GM12865 (cell line): ENCODE measurements at places on chromosomes 6 and 20.

DNA sequence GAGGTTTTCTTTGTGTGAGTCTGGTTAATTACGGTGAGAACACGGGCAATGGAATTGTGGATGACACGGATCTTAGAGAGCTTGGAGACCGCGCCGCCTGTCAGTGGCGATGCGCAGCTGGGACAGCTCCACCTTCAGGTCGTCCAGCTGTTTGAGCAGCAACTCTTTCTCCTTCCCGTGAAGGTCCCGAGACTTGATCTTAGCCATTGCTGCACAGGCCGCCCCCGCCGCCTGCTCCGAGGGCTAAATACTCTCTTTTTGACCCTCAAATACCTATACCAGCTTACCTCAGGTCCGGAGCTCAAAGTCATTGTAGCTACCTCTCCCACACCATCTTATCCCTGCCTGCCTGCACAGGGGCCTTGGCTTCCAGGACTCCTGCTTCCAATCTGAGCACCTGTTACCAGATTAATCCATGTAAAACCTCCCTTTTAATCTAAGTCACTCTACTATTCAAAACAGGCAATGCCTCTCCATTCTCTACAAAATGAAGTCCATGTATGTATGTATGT is 100.2 kb downstream of the PREP start:
- no peak for DNase-seq

- DNase-seq = no peak
These were observed 8.2 kb downstream of the BACH2 start for GRCh38 chr6:90288404-90288803.

DNA sequence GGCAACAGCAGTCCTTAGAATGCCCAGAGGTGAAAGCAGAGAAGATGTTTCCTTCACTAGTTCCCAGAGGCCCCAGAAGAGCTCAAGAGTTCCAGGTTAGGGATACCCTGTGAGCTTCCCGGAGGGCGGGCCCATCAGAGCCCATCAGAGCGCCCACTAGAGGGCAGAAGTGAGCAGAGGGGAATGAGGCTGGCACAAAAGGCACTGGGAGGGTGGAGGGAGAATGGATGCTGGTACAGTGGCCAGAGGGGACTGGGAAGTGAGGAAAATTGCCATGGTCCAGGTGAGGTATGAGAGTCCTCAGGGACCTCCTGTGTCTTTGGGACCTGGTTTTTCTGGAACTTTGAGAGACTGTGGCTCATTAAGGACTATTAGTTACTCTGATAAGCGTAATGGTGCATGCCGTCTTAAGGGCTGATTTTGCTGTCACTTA is 57.3 kb downstream of the LINC00237 start:
- peak; percentile 44 for DNase-seq

DNA sequence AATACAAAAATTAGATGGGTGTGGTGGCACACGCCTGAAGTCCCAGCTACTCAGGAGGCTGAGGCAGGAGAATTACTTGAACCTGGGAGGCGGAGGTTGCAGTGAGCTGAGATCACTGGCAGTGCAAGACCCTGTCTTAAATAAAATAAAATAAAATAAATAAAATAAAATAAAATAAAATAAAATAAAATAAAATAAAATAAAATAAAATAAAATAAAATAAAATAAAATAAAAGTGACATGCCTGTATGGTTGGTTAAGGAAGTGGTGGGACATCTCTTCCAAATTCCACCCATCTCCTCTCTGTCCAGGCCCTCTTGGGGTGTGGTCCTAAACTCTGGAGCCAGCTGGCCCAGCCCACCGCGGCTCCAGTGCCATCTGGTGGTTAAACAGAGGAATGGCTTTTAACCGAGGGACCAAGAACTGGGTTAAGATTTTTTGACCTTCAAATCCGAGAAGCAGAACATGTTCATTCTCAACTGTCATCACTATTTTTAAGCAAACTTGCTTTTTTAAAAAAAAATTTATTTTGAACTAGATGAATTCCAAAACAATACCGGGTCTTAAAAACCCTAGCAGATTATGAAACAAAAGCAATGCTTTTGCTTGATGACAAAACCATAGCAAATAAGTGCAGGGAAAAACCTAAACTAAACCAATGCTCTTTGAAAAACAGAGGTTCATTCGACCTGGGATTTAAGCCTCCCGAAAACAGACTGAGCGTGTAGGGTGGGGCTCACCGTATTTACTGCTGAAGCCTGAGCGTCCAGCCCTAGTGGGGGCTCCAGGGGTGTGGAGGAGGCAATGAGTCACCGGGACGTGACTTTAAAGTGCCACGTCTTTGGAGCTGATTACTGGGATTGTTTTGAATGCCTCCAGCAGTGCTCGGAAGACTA is 68.8 kb downstream of the CDC5L start:
- peak; percentile 66 for DNase-seq

- DNase-seq = no peak
These were observed 100.3 kb downstream of the GMPR start for GRCh38 chr6:16338577-16339264.

- no peak for DNase-seq
These were observed 96.3 kb downstream of the RFPL4B start for GRCh38 chr6:112443179-112444065.

DNA sequence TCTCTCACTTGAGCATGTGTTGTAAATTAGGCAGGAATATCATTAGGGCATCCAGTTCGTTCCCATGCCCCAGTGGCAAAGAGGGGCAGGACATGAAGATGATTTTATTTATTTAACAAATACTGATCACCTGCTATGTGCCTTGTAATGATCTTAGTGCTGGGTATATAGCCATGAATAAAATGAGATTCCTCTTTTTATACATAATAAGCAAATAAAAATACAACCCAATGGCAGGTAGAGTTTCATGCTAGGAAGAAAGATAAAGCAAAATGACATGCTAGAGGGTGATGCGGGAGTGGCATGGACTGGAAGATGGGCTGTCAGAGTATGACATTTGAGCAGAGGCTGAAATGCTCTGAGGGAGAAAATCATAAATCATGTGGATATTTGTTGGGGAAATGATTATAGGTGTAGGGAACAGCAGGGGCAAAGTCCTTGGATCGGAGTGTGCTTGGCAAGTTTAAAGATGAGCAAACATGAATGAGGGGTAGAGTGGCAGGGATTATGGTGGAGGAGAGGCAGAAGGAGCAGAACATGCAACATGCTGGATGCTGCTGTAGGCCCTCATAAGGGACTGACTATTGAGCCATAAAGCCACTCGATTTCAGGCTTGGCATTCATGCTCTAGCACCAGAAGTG is 342.1 kb downstream of the PLCB1 start:
- DNase-seq = no peak

DNA sequence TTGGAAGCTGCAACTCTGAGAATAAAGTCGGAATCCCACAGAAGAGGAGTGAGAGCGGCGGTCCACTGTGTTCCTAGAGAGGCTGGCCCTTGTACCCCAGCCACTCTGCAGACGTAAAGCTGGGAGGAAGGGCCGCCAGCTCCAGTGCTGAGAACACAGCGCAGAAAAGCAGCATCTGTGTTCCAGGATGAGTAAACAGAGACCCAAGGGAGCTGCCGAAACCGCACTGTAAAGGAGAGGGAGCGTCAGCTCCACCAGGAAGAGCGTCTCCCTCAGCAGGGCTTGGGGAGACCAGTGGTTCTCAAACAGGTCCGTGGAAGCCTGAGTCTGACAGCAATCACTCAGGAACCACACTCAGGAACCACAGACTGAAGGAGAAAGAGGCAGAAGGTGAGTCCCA is 134.0 kb downstream of the WDR27 start:
- DNase-seq = no peak

DNA sequence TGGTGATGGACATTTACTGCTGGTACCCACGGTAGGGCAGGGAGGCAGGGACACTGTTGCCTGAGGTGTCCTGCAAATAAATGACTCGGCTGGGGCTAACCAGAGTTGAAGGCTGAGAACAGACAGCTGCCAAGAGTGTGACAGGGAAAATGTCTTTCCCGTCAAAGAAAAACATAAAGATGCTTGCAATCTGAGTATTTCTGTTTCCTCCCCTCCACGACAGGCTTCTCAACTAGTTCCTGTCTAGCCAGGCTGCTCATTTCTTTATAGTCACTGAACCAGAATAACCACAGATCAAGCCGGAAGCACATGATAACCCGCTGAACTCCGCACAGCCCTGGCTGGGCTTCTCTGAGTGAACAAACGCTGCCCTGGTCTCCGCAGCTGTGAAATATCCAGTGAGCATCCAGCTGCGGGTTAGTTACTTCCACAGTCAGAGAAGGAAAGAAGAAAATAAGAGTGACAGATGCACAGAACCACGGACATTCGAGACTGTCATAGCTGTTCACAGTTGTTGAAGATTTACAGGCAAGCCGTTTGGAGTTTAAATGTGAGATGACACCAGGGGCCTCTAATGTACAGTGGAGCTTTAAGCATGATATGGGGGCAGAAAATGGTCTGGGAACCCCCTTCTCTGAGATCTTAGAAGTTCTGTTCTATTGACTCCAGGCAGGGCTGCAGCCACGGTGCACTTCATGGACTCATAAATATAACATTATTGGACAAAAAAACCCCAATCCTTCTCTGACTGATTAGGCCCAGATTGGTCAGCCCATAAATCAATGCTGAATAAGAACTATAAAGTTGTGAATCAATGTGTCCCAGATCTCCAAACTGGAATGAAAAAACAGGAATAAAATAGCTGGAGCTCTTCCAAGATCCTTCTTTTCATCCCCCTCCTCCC is 299.9 kb upstream of the SUPT3H start:
- DNase-seq = peak; percentile 83

- DNase-seq = no peak
These were observed 40.3 kb upstream of the ZFAND3 start for GRCh38 chr6:37779111-37779800.

GRCh38 chr6:43856005-43856765 is 86.2 kb downstream of the VEGFA start:
- DNase-seq = no peak

- peak; percentile 61 for DNase-seq
These were observed 7.4 kb upstream of the INSM1 start for GRCh38 chr20:20360464-20360863.

GRCh38 chr6:94350833-94351232 is 931.5 kb upstream of the EPHA7 start:
- DNase-seq = no peak

- DNase-seq = no peak
These were observed 6.9 kb upstream of the SUMO4 start for GRCh38 chr6:149393002-149393679.
